Vagina (tissue), 2 donors: ENCODE measurements at places on chromosomes 1 and 21.
A peak's percentile ranks its signal among the peaks of the same experiment; 100 is the strongest.

DNA sequence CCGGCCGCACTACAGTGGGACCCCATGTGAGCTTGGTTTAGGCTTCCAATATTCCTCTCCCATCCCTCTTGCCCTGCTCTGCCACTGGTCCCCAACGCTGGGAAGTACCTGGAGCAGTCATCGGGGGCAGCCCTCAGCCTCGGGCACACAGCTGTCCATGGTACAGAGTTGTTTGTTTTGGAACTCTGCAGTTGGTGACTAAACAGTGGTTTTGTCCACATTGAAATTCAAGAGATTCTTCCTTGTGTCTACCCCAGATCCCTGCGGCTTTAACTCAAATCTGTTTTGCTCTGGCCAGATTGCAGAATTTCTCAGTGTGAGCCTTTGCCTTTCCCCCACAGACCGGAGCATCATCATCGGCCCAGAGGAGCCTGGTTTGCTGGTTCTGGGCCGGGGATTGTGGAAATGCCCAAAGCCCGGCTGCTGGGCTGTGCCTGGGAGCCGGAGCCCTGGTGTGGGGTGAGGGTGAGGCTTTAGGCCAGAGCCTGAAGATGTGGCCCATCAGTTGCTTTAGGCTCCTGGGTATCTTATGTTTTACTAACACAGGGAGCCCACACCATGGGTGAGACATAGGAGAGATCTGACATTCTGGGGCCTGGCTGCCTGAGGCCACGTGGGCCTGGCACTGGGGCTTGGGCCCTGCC lies 93.2 kb downstream of the ARHGEF10L start:
- DNase-seq: no peak

DNA sequence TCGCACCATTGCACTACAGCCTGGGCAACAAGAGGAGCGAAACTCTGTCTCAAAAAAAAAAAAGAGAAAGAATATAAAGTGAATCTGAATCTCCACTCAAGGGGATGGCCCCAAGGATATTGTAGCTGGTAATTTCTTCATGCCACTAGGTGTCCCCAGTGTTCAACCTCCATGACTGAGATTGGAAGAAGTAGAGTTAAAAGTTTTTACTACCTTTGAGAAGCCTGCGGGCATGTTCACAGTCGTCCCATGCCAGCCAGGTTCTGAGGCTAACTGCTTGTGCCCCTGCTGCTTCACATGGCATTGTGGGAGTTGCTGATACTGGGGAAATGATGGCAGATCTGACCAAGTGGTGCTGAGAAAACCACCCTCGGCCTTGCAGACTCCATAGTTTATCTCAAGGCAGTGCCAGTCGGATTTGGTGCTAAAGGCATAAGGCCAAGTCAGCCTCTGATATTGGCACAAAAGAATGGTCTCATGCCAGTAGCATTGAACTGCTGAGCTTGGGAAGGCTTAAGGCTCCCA lies 10.8 kb upstream of the SHISA4 start:
- DNase-seq: no peak

GRCh38 chr21:35427320-35428000 lies 378.4 kb upstream of the RUNX1 start:
- no peak for DNase-seq

- no peak for DNase-seq
Observed at GRCh38 chr1:4087530-4088420, 187.7 kb upstream of the C1orf174 start.

DNA sequence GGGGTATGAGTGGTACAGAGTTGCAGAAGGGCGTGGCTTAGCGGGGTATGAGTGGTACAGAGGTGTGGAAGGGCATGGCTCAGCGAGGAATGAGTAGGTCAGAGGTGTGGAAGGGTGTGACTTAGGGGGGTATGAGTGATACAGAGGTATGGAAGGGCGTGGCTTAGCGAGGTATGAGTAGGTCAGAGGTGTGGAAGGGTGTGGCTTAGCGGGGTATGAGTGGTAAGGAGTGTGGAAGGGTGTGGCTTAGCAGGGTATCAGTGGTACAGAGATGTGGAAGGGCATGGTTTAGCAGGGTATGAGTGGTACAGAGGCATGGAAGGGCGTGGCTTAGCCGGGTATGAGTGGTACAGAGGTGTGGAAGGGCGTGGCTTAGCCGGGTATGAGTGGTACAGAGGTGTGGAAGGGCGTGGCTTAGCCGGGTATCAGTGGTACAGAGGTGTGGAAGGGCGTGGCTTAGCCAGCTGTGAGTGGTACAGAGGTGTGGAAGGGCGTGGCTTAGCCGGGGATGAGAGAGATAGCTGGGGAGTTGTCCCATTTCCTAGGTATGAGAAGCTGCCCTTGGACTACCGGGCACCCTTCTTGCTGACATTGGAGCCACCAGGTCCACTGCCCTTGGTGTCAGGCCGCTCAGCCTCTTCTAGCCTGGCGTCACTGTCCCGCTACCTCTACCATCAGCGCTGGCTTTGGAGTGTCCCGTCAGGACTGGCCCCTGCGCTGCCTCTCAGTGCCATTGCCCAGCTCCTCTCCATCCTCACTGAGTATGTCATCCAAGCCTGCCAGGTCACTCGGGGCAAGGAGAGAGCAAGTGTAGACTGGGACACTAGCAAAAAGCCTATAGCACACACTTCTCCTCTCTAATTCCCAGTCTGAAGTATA lies 29.8 kb downstream of the HYI start:
- DNase-seq: no peak

- no peak for DNase-seq
Observed at GRCh38 chr1:229440851-229441537, 7.1 kb upstream of the ACTA1 start.

DNA sequence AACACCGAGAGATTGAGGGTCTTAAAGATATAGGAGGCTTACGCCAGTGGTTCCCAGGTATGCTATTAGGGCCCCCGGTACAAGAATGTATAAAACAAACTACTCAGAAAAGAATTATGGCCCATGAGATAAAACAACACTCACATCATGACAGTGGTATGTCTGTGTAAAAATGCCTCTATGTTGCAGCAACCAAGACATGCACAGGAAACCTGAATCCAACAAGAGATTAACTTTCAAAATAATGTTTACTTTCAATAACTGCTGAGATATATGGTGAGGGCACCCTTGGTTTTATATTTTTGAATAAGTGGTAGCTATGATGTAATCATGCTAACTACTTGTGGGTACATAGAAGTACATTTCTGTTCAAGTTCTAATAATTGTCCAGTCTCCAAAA lies 74.9 kb downstream of the PUM1 start:
- no peak for DNase-seq

- DNase-seq: no peak
Observed at GRCh38 chr21:43921979-43922945, 57.2 kb downstream of the AGPAT3 start.

GRCh38 chr1:14255711-14256110 lies 342.8 kb upstream of the KAZN start:
- no peak for DNase-seq

DNA sequence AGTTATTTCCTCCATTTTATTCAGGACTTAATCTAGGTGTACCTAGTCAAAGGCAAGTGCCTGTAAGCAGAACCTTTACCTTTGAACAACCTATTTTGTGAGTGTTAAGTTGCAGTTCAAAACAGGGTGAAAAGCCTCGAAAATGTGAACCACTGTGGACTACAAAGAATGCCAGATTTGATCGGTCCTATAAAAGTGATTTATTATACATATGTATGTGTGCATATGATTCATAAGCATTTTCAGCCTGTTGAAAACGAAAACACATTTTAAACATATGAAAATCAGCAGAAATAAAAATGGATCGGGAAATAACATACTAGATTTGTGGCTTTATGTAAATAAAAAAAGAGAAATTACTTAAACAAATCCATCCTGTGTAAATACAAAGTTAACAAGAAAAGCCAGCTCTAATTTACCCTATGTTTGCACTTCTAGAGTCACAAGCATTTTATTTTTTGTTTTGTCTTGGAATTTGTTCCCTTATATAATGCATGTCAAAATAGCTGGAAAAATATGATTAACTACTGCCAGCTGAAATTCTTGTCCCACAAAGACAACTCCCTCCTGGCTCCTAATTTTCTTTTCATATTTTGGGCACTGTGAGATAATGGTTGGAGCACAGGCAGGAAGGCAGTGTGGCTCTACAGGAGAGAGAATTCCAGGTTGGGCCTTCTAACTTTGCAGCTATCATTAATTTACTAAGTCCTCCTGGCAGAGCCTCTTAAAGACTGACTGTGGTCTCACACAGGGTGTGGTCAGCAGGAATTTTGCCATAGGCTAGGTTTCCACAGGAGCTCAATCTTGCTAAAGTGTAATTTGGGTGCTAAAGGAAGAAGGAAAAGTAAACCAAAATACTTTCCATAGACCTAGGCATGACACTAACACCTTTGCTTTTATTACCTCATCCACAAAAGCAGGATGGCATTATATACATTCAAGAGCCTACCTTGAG lies 70.2 kb upstream of the CDC42BPA start:
- DNase-seq: no peak

DNA sequence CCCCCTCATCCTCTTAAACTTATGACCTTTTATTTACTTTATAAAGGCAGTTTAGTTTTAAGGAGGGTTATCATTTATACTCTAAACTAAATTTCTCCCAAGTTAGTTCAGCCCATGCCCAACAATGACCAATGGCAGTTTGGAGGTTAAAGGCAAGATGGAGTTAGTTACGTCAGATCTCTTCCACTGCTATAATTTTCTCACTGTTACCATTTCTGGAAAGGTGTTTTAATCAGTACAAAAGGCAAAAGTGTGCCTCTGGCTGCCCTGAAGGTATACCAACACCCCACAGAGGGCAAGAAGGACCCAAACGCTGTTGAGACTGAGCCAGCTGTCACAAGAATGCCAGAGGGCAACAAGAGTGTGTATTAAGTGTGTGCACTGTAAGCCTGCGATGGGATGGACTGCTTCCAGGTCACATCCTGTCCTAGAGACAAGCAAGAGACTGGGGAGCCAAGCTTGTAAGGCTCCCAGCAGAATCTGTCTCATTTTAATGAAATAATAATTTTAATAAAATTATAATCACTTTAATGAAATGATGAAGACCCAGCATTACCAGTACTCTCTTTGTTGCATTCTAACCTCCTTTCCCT lies 32.5 kb upstream of the FAM89A start:
- DNase-seq: no peak

GRCh38 chr1:219076326-219076937 lies 97.2 kb upstream of the LYPLAL1 start:
- DNase-seq: no peak

- DNase-seq: no peak
Observed at GRCh38 chr21:27447843-27448242, 481.0 kb upstream of the ADAMTS5 start.

- DNase-seq: peak; percentile 54
Observed at GRCh38 chr1:46772571-46772970, 26.3 kb upstream of the CYP4B1 start.

DNA sequence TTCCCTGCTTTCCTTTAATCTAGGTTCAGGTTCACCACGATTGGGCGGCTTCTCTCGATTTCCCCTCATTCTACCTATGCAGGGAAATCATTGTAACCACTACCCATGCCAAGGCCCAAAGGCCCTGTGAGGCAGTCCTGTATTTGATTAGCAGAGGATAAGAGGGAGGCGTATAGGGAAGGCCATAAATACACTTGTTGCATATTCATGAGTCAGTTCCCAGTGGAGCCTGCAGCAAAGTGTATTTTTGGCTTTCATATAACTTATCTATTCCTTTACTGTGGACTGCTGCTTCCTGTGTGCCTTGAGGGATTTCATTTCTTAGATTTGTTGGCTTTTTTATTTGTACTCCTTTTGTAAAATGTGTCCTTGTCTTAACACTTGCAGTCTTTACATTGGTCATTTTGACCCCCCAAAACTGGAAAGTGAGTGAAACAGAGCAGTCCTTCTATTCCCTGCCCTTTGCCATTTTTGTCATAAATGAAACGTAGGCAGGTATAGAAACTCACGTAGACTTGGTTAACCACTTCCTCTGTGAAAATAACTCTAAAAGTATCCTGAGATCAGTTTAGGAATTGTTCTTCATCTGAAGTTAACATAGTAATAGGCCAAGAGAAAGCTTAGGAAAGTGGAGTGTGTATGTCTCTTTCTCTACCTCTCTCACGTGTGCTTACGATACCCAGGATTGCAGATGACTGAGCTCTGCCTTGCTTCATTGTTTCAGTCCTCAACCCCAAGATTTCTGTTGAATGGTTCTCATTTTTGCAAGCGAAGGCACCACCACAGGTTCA lies 19.6 kb upstream of the KCNQ4 start:
- DNase-seq: no peak

DNA sequence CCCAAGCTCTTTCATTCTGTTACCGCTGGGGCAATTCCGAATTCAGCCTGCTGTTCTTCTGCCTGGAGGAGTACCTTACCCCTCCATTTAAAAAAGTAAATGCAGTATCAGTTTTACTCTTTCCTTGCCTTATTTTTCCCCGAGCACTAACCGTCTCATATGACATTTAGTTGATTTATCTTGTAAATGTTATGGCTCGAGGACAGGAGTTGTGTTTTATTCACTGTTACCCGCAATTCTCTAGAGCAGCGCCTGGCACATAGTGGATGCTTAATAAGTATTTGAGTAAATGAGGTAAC lies 425 bp upstream of the TADA1 start:
- DNase-seq: no peak

GRCh38 chr1:6724517-6725141 lies 23.0 kb upstream of the DNAJC11 start:
- no peak for DNase-seq

DNA sequence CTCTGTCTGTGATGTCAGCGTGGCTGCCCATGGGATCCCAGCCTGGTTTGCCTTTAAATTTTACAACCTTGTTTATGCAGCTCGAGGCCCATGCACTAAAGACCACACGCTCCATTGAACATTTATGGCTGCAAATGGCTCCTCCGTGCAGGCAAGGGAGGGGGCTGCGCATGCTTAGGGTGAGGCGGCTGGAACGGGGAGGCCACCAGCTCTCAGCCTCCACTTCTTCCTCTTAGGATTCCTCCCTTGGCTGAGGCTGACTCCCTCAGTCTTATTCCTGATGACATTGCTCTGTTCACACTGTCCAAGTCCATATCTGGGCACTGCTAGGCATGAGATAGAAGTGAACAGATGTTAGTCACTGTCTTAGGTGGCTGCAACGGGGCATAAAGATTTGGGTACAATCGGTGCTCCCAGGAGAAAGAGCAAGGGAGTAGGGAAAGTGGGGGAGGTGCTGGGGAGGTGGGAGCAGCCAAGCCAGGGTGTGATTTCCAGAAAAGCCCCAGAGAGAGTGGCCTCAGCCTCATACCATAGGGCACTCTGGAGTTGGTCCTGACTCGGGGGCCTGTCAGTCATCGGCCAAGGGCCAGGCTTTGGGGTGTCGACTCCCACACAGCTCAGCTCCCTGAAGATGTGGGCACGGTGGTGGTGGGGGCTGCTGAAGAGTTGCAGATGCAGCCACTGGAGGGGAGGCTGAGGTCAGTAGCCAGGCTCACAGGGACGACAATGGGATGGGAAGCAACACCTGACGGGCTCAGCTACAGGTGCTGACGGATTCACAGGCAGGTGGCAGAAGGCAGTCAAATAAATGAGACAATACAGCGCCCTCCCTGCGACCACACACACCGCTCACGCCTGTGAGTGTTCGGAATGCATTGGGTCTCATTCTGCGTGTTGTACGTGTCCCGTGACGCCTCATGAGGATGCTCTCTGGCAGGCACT lies 37.3 kb upstream of the ACTL8 start:
- no peak for DNase-seq

DNA sequence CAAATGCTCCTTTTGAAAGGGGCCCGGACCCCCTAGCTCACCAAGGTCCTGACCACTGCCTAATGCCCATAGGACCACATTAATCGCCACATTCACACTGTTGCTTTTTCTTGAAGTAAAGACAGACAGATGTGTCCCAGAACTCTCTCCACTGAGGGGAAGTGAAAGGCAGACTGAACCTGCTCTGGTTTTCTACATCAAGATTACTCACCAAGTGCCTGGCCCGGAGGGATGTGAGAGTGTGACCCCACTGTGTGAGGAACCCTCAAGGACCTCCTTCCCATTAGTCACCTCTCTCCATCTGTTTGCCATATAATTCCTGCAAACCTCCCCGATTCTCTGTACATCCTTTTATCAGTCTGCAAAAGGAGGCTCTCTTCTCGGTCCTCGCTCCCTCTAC lies 381.5 kb downstream of the OMA1 start:
- DNase-seq: no peak
